ENCODE measurements at places on chromosomes 3 and 15.

DNA sequence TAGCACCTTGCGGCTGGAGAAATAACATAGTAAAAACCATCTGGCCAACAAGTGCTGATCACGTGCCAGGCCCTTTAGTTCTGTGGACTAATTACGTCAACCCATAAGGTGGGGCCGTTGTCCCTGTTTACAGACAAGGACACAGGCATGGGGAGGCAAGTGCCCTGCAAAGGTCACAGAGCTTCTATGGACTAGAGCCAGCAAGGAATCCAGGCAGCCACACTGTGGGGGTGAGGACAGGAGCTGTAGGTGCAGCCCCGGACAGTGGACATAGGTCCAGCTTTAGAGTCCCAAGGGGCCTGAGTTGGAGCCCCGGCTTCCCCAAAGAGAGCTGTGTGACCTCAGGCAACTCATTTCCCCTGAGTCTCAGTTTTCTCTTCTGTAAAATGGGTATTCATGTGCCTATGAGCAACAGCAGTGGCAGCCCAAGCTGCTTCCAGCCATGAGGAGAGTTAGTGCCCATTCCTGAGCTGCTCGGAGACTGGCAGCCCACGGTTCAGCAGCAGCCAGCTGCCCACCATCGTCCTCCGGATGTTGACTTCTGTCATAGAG is 13.9 kb downstream of the CHST13 start:
- no peak for DNase-seq

- no peak for DNase-seq
Measured at GRCh38 chr15:94294556-94294955, 63.2 kb downstream of the MCTP2 start.

GRCh38 chr3:171783626-171784025 is 26.7 kb downstream of the PLD1 start:
- no peak for DNase-seq

- no peak for DNase-seq
Measured at GRCh38 chr3:106688464-106688863, 688.8 kb upstream of the CCDC54 start.

- DNase-seq: peak; percentile 8
Measured at GRCh38 chr3:42476225-42477125, 26.0 kb upstream of the VIPR1 start.

GRCh38 chr3:107956991-107957900 is 133.6 kb downstream of the CD47 start:
- DNase-seq: peak; percentile 75

- DNase-seq: no peak
Measured at GRCh38 chr3:55725681-55726500, 238.8 kb upstream of the WNT5A start.

DNA sequence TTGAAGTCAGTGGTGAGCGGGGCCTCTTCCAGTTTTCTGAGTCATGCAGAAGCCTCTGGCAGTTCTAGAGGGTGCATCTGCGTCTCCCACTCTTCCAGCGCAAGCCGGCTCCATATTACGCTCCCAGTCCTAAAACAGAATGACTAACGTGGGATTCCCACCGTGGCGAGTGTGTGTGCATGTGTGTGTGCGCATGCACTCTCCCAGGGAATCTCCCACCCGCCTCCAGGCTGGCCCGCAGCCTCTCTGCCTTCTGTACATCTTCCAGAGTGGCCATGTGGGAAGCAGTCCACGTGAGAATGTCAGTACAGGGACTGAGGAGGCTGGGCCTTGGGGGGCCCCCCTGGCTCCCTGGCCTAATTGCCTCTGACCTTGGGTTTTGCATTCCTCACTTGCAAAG is 87.7 kb downstream of the LSM3 start:
- no peak for DNase-seq

DNA sequence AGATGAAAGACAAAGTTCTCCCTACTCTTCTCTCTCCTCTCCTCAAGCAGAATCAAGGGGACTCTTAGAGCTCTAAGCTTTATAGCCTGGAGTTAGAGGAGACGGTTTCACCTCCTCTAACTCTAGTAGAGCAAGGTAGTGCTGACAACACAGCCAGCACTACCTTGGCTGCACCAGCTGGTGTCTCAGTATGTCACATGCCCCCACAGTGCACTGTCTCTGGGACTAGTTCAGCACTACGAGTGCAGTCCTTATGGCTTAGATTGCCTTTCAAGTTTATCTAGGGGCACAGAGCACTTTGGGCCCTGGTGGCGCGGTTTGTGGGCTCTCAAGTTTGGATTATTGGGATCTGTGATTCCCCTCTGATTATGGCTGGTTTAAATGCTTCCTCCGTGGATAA is 614.1 kb upstream of the NECTIN3 start:
- no peak for DNase-seq

- DNase-seq: no peak
Measured at GRCh38 chr3:35946854-35947515, 307.7 kb downstream of the ARPP21 start.

DNA sequence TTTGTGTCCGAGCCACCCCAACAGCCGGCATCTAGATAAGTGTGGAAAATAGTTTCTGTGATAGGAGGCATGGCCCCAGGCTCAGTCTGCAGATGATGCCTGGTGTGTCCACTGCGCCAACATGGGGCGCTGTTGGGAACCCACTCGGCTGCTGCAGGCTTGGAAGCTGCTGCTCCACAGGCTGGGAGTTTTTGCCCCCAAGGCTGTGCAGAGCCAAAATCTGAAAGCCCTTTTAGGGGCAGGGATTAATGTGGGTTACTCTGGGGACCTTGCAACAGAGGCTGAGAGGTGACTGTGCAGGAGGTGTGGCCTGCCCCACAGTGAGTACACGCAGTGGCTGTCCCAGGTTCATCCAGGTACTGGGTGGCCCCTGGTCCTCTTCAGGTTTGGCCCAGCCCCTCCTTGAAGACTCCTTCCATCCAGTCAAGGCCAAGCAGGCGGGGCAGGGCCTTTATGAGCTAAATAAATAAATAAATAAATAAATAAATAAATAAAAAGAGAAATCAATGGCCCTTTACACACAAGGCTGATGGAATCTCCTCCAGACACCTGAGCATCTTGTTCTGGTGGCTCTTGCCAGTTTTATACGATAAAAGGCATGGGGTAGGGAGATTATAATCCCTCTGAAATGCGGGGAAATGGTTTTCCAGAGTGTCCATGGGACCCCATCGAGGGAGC is 73.8 kb downstream of the AAGAB start:
- DNase-seq: no peak

DNA sequence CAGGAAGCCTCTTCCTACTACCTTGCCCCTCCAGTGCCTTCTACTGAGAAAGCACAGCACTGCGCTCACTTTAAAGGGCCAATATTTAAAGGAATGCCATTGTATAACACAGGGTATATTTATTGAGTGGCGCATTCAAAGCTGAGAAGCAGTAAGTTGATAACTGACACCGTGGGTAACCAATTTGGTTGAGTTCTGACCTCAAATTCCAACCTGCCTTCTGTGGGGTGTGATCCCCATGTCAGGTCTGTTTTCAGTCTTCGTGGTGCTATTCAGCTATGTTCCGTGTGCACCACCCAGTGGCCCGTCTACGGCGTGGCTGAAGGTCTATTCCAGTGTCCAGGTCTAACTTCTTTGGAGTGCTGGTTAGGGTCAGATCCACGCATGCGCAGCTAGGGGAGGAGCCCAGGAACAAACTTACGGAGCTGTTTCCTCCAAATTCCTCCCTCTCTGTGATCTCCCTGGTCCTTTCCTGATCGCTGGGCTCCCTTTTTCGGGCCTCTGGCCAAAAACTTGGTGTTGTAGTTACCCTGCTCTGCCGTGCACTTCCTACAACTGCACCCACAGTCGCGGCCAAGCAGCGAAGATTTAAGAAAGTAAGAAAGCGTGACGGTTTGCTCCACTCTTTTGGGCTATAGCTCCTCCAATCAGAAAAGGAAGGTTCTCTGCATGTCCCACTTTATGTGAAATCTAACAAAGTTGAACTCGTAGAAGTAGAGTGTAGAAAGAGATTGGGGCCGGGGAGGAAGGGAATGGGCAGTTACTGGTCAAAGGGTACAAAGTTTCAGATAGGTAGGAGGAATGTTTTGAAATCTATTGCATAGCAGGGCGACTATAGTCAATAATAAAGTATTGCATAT is 7.7 kb downstream of the LRRC2 start:
- DNase-seq: peak; percentile 89

DNA sequence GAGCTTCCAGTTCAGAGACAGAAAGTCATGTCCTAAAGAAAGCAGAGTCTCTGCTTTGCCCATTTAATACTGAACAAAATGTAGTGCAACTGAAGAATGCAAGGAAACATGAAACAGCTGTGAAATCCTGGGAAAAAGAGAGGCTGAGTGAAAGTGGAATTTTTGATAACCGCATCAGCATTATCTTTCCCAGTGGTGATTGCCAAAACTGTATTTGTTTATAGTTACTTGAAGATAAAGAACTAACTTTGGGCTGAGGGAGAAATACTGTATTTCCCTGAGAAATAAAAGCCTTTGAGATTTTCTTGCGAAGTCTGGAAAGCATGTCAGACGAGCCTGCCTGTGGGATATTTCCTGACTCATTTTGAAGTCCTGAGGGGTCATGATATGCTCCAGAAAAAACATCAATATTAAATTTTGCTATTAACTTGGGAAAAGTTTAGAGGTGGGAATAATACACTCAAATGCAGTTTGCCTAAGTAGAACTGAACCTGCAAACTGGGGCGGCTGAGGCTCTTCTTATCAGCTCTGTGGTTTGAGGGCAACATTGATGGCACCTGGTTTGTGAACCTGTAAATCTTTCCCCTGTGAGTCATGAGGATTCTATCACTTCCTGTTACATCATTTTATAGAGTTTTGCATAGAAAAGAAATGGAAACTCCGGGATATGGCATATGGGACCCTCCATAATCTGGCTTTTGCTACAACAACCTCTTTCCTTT is 855.3 kb downstream of the MCTP2 start:
- no peak for DNase-seq

DNA sequence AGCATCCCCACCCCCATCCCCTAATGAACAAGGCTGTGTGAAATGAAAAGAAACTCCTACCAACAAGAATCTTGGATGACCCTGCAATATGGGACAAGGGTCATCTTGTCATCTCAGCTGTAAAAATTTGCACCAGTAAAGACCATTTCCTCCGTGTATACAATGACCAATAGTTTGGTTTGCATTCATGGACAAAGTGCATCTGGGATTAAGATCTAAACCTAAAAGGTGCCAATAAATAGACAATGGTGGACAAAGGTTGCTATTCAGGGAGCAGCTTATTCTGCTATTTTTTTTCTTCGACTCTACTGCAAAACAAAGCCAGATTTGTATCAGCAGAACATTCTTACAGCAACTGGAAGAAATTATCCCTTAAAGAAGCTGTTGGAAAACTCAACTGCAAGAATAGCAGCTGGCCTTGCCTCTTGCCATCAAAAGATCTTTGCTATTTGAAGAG is 8.0 kb downstream of the MGLL start:
- no peak for DNase-seq

DNA sequence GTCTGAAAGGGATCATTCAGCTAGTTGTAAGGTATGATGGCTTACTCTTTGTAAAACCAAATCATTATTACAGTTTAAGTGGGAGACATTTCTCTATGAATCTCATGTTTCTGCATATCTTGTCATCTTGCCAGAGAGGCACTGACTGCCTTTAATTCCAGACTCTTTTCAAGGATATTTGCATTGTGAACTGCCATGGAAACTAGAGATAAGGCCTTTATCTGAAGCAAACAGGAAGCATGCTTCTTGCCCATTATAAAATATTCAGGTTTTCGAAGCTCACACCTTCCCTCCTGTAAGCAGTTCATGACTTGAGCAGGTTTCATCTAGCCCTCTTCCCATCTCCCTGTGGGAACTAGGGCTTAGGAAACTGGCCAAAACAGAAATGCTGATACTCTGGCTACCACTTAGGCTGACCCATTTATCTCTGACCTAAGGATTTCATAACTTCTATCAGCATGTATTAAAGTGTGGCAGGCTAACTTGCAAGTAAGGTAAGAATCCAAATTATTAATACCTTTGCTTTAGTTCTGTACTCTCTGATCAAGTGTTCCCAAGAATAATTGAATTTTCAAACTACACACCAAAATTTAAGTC is 326.6 kb upstream of the ALCAM start:
- DNase-seq: no peak

DNA sequence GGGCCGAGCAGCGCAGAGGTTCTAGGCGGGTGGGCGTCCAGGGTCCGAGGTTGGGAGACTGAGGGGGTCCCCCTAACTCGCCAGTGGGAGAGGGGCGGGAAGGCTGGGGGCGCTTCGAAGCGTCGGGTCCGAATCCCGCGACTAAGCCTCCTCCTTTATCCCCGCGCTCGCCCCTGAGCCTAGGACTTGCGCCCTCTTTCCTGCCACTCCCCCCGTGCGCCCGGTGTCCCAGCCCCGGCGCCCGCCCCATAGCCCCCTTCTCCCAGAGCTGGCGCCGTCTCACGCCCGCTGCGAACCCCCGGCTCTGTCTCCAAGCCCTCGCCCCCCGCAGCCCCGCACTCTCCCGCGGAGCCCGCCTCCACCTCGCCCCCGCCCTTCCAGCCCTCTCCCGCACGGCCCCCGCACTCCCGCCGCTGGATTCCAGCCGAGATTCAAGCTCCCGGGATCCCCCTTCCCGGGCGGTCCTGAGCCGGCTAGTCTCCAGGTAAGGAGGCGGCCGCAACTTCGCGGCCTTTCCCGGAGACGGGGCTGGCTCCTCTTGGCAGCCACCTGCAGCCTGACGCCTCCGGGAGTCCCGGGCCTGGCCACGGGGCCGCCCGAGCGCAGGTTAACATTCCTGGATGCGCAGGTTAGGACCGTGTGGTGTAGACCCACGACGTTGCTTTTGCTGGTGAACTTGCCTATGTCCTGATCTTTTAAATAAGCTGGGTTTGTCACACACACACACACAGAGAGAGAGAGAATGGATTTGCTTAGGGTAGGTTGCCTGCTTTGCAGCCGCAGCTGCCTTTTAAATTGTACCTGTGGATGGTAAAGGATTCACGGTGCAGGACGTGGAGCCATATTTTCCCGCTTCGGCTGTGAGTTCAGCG is 563 bp downstream of the PXYLP1 start:
- DNase-seq: no peak

- no peak for DNase-seq
Measured at GRCh38 chr3:13150624-13151023, 77.4 kb upstream of the IQSEC1 start.

- no peak for DNase-seq
Measured at GRCh38 chr15:36361351-36361870, 218.0 kb upstream of the CDIN1 start.

DNA sequence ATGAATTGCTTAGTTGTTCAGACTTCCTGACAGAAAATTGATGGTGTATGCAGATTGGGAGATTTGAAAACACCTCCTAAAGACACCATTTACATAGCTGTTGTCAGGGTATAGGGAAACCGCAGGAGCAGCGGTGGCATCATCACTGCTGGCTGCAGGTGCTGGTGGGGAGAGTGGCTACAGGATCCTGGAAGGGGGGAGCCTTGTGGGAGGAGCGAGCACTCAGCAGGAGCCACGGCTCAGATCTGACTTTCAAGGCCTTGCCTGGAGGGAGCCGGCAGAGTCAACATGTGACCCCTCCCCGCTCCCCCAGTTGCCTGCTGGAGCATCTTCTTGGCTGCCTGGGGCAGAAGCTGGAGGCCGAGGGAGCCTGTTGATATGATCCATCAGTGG is 26.1 kb downstream of the EDEM1 start:
- DNase-seq: no peak
